Dorsolateral prefrontal cortex (tissue), 122 donors: ENCODE measurements at places on chromosomes 7 and 10.
A peak's percentile ranks its signal among the peaks of the same experiment; 100 is the strongest.

- DNase-seq, result peak; percentile 21
Measured at GRCh38 chr7:285731-286130, 4.2 kb upstream of the FOXL3 start.

GRCh38 chr10:99370993-99371392 lies 41.8 kb downstream of the CNNM1 start:
- no peak for DNase-seq

GRCh38 chr10:125565046-125565445 lies 117.9 kb downstream of the TEX36 start:
- DNase-seq, result no peak

- no peak for DNase-seq
Measured at GRCh38 chr7:26897928-26898327, 33.5 kb upstream of the SKAP2 start.

GRCh38 chr7:73892003-73892999 lies 31.3 kb downstream of the TMEM270 start:
- no peak for DNase-seq

DNA sequence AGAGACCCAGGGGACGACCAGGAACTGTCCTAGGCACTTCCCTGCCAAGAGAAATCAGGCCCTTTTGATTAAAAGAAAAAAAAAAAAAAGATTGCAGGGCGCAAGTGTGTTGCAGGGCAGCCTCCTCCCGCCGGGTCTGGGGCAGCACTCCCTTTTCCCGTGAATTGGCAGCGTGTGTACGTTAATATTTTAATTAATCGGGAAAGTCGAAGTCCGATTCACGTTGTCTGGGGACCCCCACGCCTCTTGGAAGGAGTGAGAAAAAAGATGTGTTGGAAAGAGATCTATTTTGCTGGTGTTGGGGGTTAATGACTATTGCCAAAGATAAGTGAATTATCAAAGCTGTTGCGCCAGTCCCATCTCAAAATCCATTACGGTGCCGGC lies 1.3 kb upstream of the EBF3 start:
- DNase-seq, result no peak

- no peak for DNase-seq
Measured at GRCh38 chr7:99116144-99116543, 27.8 kb downstream of the SMURF1 start.

DNA sequence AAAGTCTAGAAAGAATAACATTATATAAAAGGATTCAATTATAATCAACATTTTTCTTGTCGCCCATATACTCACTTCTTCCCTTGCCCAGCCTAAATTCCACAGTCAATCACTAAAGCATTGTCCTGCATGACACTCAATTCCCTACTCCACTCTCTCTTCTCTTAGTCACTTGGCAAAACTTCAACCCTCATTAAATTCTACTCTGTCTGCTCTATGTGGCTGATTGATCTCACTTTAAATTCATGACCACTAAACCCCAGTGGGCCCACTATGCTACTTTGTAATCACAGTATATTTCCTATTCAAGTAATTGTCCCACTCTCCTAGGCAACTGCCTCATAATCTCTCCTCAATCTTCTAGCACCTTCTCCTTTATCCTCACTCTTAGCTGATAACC lies 54.1 kb downstream of the MTERF1 start:
- DNase-seq, result no peak

- no peak for DNase-seq
Measured at GRCh38 chr10:5040781-5041470, 37.3 kb upstream of the AKR1C2 start.

- DNase-seq, result no peak
Measured at GRCh38 chr7:98178762-98179490, 32.3 kb upstream of the BHLHA15 start.

DNA sequence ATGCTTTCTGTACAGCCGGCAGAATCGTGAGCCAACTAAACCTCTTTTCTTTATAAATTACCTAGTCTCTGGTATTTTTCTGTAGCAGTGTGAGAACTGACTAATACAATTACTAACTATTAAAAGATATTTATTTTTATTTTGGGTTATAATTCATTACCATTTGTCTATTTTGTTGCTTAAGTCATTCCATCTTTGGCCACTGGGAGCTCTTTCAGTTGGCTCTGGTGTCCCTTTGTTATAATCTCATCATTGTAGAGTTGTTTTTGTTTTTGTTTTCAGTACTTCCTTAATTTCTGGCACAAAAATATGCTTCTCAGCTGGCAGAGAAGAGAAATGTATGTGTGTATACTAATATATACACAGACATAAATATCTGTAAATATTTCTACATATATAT lies 807.9 kb upstream of the MBL2 start:
- DNase-seq, result no peak

DNA sequence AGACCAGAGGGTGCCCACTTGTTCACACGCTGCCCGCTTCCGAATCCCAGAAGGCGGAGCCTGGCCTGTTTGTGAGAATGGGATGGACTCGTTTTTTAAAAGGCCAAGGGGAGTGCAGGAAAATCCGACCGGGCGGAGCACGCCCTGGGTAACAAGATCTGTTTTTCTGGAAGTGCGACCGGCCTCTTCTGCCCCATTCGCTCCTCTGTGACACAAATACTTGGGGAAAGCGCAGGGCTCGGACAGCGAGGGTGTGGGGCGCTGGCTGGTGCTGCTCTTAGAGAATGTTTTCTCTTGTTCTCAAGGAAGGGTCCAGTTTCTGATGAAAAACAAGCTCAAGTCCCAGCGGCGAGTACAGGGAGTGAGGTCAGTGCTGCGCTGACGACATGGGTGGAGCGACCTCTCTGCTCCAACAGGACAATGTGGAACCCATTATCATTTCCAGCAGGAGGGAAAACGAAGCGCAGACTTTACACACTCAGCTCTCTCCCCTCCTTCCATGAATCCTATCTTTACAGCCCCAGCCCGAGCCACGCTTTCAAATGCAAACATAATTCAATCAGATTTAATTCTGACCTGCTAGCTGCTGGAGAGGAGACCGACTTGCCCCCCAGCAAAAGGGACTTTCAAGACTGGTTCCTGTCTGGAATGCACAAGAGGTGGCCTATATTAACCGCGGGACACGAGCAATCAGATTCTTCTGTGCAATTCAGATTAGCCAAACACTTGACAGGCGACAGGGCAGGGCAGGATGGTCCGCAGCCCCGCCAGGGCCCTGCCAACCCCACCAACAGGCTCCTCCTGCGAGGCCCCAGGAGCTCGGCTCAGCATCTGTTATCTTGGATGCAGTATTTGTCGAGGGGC lies 1.1 kb downstream of the RADIL start:
- no peak for DNase-seq

DNA sequence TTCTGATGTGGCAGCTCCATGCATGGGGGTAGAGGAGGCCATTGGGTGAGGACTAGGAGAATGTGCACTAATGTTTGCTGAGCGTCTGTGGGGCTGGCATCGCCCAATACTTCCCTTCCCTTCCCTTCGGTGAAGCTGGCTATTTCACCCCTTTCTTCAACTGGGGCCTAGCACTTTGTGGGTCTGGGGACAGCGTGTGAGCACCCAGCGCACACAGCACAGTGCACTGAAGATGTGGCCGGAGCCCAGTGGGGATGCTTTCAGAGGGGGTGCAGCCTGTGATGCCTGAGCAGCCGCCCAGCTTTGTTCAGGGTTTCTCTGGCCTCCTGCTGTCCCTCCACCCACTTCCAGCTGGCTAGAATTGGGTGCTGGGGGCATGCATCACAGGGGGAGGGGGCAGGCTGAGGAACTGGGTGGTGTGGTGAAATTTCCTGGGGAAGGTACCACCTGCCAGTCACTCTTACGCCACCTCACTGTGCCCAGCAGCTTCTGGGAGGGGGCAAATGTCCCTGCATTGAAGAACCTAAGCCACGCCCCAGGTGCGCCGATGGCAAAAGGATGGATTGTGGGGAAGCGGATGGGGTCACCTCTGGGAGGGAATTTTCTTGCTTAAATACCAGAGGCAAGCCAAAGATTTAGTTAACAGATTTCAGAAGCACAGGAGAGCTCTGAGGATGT lies 45.5 kb downstream of the CLEC2L start:
- DNase-seq, result no peak

- DNase-seq, result no peak
Measured at GRCh38 chr10:12121673-12122072, 7.8 kb upstream of the SEC61A2 start.

GRCh38 chr10:1166101-1166827 lies 110.1 kb downstream of the WDR37 start:
- DNase-seq, result no peak

GRCh38 chr7:41847151-41847550 lies 144.3 kb upstream of the INHBA start:
- no peak for DNase-seq

DNA sequence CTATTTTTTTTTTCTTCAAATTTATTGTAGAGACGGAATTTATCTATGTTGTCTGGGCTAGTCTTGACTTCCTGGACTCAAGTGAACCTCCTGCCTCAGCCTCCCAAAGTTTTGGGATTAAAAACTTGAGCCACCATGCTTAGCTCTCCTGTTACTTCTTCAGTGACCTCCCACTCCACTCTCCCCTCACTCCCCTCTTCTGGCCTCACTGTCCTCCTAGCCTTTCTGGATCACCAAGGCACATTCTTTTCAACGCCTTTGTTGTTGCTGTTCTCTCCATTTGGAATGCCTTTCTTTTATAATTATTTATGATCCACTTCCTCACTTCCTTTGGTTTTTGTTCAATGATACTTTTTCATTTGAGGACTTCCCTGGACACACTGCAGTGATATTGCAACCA lies 17.9 kb downstream of the PTPRZ1 start:
- DNase-seq, result no peak

DNA sequence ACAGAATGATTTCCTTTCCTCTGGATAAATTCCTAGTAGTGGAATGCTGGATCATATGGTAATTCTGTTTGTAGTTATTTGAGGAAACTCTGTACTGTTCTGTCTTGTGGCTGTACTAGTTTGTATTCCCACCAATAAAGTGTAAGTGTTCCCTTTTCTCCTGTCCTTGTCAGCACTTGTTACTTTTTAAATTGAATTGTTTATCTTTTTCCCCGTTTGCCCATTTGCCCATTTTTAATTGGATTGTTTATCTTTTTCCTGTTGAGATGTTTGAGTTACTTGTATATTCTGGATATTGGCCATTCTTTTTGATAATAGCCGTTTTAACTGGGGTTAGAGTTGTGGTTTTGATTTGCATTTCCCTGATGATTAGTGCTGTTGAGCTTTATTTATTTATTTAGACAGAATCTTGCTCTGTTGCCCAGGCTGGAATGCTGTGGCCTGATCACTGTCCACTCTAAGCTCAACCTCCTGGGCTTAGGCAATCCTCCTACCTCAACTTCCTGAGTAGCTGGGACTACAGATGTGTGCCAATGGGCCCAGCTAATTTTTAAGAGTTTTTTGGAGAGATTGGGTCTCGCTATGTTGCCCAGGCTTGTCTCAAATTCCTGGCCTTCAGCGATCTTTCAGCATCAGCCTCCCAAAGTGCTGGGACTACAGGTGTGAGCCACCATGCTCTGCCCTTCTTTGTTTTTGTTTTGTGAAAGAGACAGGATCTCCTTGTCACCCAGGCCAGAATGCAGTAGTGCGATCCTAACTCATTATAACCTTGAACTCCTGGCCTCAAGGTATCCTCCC lies 23.0 kb downstream of the BMPR1A start:
- DNase-seq, result no peak

DNA sequence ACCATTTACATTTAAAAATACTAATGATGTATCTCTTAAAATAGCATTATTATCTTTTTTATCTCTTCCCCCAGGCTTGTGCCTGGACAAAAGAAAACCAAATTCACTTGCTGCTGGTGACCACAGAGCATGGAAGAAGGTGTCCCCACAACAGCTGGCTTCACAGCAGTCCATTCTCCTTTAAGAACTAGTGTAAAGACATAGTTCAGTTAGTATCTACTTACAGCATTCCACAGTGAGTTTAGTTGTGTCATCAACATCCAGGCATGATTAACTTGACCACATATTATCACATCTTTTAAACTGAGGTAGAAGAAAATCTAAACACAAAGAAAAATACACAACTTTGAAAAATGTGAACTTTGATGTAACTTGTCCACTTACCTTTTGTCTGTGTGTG lies 55.0 kb downstream of the LRRC17 start:
- DNase-seq, result no peak

- no peak for DNase-seq
Measured at GRCh38 chr7:14381936-14382335, 392.5 kb upstream of the ETV1 start.

DNA sequence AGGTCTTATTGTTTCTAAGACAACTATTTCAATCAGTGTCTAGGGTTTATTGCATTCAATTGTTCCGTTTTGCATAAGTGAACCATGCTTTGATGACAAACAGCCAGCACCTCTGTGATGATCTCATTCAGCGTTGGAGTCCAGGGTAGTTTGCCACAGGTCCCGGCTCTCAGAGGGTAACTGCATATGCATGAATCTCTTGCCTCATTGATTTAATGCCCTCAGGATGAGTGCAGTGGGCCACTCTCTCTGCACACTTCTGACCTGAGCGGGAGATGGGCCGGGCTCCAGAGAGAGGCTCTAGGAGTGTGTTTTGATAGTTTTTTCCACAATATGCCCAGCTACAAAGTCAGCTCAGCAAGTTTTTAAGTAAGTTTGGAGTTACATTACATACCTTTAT lies 83.9 kb downstream of the HECW1 start:
- DNase-seq, result no peak

DNA sequence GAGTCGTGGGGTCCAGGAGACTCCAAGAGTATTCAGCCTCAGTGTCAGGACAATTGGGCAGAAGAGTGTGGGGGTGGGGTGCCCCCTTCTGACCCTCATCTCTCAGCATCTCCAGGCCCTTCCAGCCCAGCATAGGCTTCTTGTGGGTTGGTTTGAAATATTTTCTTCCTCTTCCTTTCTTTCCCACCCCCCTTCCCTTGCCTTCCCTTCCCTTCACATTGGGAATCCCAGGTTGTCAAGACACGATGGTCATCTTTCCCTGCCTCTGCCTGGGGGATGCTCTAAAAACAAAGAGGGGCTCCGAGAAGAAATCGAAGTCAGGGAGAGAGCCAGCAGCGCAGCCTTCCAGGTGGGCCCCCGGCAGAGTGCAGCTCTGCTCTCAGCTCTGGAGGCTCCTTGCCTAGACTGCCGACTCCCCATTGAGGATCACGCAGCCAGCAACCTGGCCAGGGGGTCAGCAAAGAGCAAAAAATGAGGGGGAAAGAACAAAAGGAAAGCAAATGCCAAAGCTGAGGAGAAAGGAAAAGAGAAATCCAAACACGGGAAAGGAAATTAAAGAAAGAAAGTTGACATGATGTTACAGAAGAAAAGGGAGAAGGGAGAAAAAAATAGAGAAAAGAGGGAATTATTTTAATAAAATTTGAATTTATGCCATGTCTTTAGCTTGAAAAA lies 1.5 kb downstream of the PAX2 start:
- DNase-seq, result no peak

- no peak for DNase-seq
Measured at GRCh38 chr10:96417441-96417840, 58.6 kb upstream of the OPALIN start.

- DNase-seq, result no peak
Measured at GRCh38 chr7:125599387-125599786, 669.8 kb upstream of the POT1 start.
